ENCODE measurements at places on chromosomes 2 and 18. TPM values are rescaled to one million over a fixed set of nuclear protein-coding genes. Genes with fewer than 3 reads are reported as not detected.

DNA sequence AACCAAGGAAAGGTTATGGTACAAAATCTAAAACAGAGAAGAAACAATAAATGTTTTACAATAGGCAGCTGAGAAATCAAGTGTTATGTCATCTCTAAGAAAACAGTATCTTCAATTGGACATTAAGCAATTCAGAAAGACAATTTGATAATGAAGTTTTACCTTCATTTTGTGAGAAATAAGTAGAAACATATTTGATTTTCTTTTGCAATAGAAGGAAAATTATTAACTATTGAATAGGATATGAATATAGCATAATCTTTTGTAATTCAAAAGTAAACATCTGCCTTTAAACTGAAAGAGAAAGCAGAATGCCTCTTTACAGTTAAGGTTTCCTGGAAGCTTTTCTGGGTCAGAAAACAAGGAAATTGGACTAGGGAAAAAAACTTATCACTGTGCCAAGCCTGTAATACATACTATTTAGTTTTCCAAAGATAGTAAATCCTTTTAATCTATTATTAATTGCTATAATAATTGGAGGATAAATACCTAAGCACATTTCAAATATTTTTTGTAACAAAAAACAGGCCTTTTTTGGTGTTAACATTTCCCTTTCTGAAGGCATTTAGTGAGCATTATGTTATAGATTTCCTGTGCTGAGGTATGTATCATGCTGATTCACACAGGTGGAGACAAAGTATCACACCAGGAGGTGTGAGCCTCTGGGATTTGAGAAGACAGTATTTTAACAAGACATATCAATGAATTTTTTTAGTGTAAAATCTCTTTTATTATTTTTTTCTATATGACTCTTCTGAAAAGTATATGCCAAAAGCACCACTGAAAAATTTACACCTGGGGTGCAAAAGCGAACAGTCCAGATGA is 947.0 kb upstream of the CDH2 start:
- no peak for DNase-seq

DNA sequence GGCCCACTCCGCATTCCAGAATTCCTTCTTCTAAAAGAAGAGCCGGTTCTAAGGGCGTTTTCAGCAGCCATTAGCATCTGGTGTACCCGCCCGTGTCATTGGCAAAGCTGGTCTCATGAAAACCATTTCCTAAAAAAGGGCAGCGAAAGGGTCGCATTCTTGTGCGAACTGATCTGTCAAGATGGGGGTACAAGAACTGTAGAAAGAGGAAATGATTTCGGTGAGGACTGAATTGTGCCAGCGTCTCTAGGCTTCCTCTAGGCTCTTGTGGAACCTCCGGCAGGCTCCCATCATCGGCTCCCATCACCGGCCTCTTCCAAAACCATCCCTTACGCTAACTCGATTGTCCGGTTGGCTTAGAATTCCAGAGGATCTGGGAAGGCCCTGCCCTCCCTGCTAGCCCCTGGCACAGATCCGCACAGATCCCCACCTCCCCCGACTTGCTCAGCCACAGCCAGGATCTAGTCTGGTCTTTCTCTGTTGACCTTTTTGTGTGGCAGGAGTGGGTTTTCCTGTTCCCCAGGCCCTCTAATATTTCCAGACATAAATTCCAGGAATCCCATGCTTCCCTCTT is 1.3 kb downstream of the RAB31 start:
- DNase-seq: no peak

Gene ASPRV1
- 5.6 TPM for total RNA-seq

DNA sequence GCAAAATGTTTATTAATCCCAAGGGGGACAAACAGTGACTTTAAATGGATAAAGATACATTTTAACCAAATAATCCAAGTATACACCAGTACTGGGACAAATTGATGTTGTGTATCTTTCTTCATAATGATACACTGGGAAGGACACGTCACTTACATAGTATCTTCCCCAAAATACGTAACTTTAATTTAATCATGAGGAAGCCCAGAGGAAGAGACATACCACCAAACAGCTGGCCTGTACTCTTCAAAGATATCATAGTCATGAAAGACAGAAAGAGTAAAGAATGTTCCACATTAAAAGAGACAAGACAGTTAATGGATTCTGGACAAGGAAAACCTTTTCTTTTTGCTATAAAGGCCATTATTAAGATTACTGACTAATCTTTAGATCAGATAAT is 37.1 kb downstream of the AGFG1 start:
- no peak for DNase-seq

Gene SLC4A3
- 6.7 TPM for total RNA-seq

GRCh38 chr2:172484253-172484652 is 56.9 kb downstream of the ITGA6 start:
- DNase-seq: no peak

- DNase-seq: no peak
Measured at GRCh38 chr2:85852152-85852840, 36.5 kb downstream of the ST3GAL5 start.

All from sciatic nerve (tissue), 2 donors.